Naive thymus-derived CD8-positive, alpha-beta T cell (primary cell): ENCODE measurements at places on chromosomes 11 and 22.

DNA sequence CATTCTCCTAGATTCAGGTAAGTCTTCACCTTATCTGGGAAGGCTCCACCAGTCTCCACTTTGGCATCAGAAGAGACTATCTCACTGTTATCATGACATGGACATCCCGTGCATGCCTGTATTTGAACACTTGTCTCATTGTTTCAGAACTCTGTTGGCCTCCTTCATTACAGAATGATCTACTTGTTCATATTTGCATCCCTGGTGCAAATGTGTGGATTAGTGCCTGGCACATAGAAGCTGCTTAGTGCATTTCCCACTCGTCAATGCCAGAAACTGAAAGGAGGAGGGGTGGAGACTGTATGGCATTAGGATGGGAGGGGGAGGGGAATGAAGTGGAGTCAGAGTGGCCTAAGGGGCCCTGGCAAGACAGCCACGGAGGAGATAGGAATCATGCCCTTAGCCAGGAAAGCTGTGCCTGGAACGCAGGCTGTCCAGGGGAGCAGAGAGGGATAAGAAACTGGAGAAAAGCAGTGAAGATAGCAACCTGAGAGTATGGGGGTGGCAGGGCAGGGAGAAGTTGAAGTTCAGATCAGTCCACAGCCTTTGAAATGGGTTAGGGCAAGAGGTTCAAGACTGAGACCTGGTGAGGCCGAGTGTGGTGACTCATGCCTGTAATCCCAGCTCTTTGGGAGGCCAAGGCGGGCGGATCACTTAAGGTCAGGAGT is 53.8 kb upstream of the CAPRIN1 start:
- H3K36me3 ChIP-seq = no peaks in the 10 kb centered on the region
- DNase-seq = no peak
- H3K27me3 ChIP-seq = peaks cover 17% of the 10 kb centered on the region
- peaks cover 12% of the 10 kb centered on the region for H3K4me1 ChIP-seq
- no peak overlapping the region for H3K4me3 ChIP-seq

- H3K4me3 ChIP-seq = no peak overlapping the region
- H3K36me3 ChIP-seq = no peaks in the 10 kb centered on the region
- H3K4me1 ChIP-seq = peaks cover 4% of the 10 kb centered on the region
- DNase-seq = no peak
Measured at GRCh38 chr11:64564947-64565889, 25.8 kb upstream of the SLC22A12 start.

- no peak for DNase-seq
- H3K4me1 ChIP-seq = no peaks in the 10 kb centered on the region
- no peaks in the 10 kb centered on the region for H3K36me3 ChIP-seq
- H3K27ac ChIP-seq = no peak overlapping the region
Measured at GRCh38 chr11:130706572-130706971, 209.7 kb downstream of the SNX19 start.

DNA sequence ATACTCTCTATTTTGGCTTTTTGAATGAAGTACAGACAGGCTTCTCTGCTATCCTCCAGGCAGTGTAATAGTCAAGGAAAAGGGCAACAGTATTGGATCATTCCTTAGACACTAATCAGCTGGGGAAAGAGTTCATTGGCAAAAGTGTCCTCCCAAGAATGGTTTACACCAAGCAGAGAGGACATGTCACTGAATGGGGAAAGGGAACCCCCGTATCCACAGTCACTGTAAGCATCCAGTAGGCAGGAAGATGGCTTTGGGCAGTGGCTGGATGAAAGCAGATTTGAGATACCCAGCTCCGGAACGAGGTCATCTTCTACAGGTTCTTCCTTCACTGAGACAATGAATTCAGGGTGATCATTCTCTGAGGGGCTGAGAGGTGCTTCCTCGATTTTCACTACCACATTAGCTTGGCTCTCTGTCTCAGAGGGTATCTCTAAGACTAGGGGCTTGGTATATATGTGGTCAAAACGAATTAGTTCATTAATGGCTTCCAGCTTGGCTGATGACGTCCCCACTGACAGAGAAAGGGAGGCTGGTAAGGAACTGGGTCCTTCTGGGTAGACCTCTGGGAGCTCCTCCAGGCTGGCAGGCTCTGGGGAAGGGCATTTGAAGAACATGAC is 5.2 kb downstream of the XBP1 start:
- H3K4me3 ChIP-seq = no peak overlapping the region
- DNase-seq = no peak
- peaks cover 23% of the 10 kb centered on the region for H3K36me3 ChIP-seq
- peaks cover 87% of the 10 kb centered on the region for H3K4me1 ChIP-seq
- H3K27ac ChIP-seq = peak overlapping the region; percentile 39
- no peaks in the 10 kb centered on the region for H3K27me3 ChIP-seq

GRCh38 chr11:134074346-134074745 is 5.5 kb downstream of the JAM3 start:
- H3K27ac ChIP-seq = no peak overlapping the region
- no peak for DNase-seq
- H3K27me3 ChIP-seq = no peaks in the 10 kb centered on the region
- H3K36me3 ChIP-seq = no peaks in the 10 kb centered on the region
